ENCODE measurements at places on chromosomes 1 and 21.

DNA sequence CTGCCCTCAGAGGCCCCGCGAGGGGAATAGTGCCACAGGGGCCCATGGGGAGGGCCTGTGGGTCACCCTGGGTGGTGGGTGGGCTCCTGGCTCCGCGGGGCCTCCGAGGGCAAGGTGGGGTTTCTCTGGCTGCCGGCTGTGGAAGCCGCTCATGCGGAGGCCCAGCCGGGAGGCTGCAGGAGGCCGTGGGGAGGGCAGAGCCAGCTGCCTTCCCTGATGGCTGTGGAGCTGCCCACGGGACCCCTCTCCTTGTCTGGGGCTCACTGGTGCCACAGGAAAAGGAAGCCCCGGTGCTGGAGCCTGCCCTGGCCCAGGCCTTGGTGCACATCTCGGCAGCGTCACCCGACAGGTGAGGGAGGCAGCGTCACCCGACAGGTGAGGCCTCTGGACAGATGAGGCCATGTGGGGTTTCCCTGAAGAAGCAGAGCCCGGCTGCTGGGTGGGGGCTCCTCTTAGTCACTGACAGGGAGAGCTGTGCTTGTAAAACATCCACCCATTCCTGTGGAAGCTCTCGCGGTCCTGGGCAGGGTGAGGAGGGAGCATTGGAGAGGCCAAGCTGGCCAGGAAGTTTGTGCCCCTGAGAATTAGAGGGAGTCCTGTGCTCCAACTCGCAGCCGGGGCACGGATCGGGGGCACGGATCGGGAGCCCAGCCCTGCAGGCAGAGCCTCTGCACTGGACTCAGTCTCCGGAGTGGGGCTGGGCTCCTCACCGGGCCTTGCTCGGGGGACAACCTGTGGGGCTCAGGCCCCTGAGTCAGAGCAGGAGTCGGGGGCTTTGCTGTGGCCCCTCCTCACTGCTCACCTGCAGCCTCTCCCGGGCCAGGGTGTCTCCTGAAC is 6.1 kb downstream of the MIB2 start:
- DNase-seq = no peak

- no peak for DNase-seq
These were observed 65.6 kb downstream of the NTPCR start for GRCh38 chr1:233015965-233016364.

- DNase-seq = no peak
These were observed 66.1 kb downstream of the FASLG start for GRCh38 chr1:172724765-172725613.

GRCh38 chr1:93722081-93723031 is 40.7 kb upstream of the BCAR3 start:
- DNase-seq = no peak

DNA sequence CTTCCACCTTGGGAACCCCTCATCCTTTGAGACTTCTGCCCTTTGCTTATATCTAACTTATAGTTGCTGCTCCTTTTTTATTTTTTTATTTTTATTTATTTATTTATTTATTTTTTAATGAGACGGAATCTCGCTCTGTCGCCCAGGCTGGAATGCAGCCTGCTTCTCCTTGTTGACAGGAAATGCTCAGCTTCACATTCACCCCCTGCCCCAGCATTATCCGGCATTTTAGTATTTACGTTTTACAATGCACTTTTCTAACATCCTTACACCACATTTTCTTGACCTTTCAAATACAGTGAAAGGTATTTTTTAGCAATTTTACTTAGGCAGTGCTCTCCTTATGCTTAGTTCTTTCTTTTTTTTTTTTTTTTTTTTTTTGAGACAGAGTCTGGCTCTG is 14.9 kb downstream of the CXADR start:
- DNase-seq = no peak

GRCh38 chr1:9238550-9238949 is 4.0 kb downstream of the H6PD start:
- DNase-seq = no peak

- no peak for DNase-seq
These were observed 25.0 kb downstream of the ABCA4 start for GRCh38 chr1:94095744-94096469.

- no peak for DNase-seq
These were observed 11.6 kb downstream of the GJA5 start for GRCh38 chr1:147748676-147749350.

DNA sequence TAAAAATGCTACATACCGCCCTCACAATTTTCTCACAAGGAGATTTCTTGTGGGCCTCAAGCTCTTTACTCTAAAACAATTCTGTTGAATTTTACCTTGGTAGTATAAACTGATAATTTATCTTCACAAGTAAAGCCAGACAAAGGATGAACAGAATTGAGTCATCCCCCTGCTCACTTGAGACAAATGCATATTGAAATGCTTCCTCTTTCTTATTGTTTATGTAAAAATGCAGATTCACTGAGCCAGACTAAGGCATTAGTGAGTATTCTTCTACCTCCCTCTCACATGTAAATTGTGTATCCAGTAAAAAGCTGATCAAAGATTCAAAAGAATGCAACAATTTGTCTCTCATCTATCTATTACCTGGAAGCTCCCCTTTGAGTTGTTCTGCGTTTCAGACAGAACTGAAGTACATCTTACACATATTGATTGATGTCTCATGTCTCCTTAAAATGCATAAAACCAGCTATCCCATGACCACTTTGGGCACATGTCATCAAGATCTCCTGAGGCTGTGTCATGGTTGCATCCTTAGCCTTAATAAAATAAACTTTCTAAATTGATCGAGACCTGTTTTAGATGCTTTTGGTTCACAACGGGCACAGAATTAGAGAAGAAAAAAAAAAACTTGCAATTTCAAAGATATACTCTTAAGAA is 743.1 kb upstream of the B3GALT2 start:
- no peak for DNase-seq

DNA sequence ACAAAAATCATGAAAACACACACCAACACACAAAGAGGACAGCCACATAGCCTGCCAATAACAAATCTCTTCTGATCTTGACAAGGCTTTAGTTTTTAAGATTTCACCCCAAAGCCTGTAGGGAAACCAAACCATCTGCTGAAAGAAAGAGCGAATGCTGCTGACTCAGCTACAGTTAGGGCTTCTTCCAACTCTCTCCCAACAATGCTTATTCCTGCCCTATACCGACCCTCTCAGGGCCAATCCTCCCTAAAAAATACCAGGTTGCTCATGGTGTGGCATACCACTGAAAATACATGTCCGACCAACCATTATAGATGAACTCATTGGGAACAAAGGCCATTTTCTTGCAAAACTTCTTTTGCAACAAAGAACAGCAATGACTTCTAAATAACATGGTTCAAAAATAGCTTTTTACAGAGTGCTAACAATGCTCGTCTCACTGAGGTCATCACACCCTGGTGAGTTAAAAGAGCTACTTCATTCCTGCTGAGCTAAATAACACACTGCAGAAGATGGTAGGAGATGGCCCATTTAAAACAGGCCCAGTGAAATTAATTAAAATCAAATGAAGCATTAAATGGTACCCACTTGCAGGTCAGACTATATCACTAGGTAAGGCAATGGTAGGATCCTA is 86.1 kb downstream of the KIAA0319L start:
- no peak for DNase-seq

DNA sequence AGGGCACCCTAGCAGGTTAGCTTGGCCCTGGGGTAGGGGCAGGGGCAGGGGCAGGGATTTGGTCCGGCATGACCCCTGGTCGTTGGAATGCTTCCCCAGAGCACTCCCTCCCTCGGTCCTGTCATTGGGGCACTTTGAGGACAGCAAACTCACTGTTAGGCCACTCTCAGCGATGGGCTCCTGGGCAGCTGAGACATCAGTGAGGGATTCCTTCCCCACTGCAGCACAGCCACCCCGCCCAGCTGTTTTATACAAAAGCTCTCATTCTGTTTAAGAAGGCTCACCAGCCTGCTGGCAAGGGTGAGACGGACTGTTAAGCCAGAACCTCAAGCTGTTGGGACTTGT is 86.9 kb upstream of the F3 start:
- no peak for DNase-seq

GRCh38 chr1:35577071-35577998 is 4.2 kb downstream of the TFAP2E start:
- DNase-seq = no peak

- no peak for DNase-seq
These were observed 81.4 kb downstream of the SMYD2 start for GRCh38 chr1:214362188-214362882.

DNA sequence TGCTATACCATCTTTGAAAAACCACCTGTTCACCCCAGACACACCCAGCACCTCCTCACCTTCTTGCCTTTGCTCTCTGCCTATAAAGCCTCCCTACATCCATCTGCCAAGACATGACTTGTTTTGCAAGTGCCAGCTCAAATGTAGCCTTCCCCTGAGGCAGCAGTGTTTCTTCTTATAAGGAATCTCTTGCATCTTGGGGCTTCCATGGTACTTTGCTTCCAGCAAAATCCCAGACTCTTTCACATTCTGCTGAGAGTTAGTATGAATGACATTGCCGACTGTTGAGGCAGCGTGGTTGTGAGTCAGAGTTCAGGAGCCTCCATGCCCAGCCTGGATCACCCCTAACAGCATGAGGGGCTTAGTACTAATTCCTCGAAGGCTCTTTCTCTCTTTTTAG is 217.4 kb upstream of the RUNX1 start:
- no peak for DNase-seq

DNA sequence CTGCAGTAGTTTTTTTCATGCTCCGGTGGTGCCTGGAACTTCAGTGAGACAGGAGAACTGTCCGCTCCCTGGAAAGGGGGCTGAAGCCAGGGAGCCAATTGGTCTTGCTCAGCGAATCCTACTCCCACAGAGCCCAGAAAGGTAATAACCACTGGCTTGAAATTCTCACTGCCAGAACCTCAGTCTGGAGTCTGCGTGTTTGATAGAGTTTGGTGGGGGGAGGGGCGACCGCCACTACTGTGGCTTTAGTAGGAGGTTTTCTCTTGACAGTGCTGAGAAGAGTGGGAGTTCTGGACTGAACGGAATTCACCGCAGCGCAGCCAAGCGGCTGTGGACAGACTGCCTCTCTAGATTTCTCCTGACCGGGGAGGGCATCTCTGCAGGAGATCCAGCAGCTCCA is 8.0 kb upstream of the OR2M3 start:
- DNase-seq = no peak

DNA sequence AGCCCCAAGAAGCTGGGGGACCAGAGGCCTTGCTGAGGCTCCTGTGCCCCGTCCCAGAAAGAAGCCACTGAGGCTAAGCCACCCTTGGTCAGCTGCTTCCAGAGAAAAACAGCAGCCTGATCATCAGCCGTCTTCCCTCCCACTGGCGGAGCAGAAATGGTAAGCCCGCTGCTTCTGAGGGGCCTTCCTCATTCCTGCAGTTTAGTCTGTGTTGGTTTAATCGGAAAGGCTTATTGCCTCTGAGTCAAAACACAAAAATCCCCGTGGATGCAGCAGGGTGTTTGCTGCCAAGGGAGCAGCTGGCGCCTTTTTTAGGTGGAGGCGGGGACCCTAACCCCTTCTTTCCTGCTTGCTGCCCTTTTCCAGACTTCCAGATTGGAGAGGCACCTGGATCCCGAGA is 33.9 kb downstream of the SPSB1 start:
- DNase-seq = no peak

GRCh38 chr21:37732927-37733326 is 183.3 kb downstream of the KCNJ6 start:
- DNase-seq = no peak

- DNase-seq = no peak
These were observed 2.1 kb upstream of the YIPF1 start for GRCh38 chr1:53891678-53892077.

GRCh38 chr21:45054927-45055612 is 19.3 kb upstream of the ADARB1 start:
- no peak for DNase-seq

GRCh38 chr1:31248276-31248675 is 8.6 kb upstream of the NKAIN1 start:
- DNase-seq = no peak

DNA sequence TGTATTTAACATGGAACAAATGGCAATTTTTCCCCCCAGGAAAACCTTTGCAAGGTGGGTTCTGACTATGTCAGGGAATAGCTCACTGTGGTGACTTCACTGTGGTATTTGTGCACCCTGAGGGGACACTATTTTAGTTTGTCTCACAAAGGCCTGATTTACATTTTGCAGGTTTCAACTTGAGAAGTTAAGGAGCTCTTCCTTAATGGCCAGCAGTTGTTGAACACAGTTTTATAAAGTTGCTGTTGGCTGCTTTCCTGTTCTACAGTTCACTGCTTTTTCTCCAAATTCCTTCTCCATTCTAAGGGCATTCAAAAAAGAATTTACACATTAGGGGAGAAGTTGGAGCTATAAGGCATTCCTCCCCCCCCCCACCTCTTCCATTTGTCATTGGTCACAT is 4.6 kb downstream of the LAMC1 start:
- DNase-seq = no peak

DNA sequence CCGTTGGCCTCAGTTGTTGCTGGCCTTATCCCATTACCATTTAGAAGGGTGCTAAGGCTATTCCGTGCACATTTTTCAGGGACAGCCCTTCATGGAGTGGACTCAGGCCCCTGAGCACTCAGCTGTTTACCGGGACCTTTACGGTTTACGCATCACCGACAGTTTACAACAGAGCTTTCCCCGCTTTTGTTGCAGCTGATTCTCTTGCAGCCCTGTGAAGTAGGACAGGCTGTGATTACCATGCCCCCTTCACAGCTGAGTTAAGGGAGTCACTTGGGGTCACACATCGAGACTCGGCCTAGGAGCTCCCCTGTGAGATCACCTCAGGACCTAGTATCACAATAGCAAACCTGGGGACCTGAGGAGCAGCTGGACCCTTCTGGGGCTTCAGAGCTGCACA is 41.9 kb downstream of the PTPRF start:
- DNase-seq = no peak

GRCh38 chr1:24905355-24905978 is 24.6 kb downstream of the RUNX3 start:
- DNase-seq = no peak

DNA sequence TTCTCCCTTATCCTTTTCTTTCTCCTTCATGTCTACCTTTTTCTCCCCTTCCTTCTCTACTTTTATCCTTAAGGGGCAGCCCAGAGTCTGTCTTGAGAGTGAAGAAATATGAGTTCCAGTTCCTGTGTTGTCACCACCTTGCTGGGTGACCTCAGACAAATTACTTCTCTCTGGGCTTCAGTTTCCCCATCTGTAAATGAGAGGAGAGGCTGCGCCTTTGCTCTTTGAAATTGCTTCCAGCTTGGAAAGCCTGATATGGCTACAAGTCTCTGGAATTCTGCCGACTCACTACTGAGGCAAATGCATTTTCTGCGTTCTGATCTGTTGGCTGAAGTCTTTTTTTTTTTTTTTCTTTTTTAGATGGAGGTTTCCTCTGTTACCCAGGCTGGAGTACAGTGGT is 119.2 kb downstream of the SYF2 start:
- no peak for DNase-seq

GRCh38 chr1:45820173-45820572 is 16.8 kb downstream of the MAST2 start:
- no peak for DNase-seq

- no peak for DNase-seq
These were observed 90.8 kb upstream of the TNFSF4 start for GRCh38 chr1:173297798-173298391.

All from cortex of kidney (tissue), 1 donor.